ENCODE measurements at places on chromosomes 12 and 14. TPM values are rescaled to one million over a fixed set of nuclear protein-coding genes. Genes with fewer than 3 reads are reported as not detected.

The TAS2R8 gene
- not detected for total RNA-seq

The BIN2 gene
- not detected for total RNA-seq

The PMCH gene
- total RNA-seq = not detected

The CCDC177 gene
- total RNA-seq = not detected

The NTS gene
- not detected for total RNA-seq

The TAS2R14 gene
- 0.07 TPM for total RNA-seq

The HNF1A gene
- not detected for total RNA-seq

The RFX4 gene
- total RNA-seq = not detected

The CORO1C gene
- total RNA-seq = 179 TPM

The SOAT2 gene
- not detected for total RNA-seq

The KRT6C gene
- not detected for total RNA-seq

The MIPOL1 gene
- 3.6 TPM for total RNA-seq

Data from mammary microvascular endothelial cell (primary cell).